ENCODE measurements at places on chromosomes 16 and 17.
A peak's percentile ranks its signal among the peaks of the same experiment; 100 is the strongest.

DNA sequence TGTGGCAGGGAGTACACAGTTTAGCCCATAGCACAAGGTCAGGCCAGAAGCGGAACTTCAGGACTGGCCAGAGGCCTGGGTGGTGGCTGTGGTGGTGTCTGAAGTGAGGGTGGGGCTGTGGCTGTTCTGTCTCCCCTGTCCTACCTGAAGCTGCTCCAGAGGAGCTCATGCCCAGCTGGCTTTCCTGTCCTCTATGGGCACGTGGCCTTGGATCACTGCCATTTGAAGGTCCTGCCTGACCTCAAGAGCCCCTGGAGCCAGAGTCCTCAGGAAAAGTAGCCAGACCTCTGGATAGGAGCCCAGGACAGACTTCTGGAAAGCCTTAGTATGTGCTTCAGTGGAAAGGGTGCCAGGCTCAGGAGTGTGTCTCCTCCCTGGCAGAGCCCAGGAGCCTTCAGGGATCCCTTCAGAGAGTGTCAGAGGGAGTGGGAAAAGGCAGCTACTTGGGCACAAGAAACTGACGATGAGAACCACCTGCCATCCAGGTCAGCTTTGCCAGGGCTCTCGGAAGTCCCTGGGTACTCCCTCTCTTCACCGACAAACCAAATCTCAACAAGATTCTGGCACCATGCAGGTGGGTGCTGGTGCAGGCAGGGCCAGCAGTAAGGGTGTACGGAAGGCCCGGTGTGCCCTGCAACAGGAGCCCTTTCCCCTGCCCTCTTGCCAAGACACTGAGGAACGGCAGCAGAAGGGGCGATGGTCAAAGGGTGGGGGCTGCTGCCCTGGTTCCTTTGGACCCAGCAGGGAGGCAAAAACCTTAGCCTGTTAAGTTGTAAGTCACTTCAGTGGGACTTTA is 153.7 kb downstream of the NTN1 start:
- no peak for DNase-seq

DNA sequence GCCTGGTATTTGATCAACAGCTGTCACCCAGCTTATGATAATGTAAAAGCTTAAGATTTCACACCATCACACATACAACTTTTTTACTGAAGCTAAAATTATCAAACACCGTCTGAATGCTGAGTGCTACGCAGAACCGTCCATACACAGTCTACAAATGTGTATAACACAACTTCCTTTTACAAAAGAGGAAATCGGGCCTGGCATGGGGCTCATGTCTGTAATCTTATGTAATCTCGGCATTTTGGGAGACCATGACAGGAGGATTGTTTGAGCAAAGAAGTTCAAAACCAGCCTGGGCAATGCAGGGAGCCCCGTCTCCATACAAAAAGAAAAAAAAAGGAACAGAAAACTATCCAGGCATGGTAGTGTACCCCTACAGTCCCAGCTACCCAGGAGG is 19.6 kb upstream of the QRICH2 start:
- DNase-seq = no peak

GRCh38 chr16:56911771-56912571 is 20.0 kb upstream of the HERPUD1 start:
- DNase-seq = peak; percentile 73

GRCh38 chr17:58327363-58328194 is 1.0 kb downstream of the TSPOAP1 start:
- no peak for DNase-seq

DNA sequence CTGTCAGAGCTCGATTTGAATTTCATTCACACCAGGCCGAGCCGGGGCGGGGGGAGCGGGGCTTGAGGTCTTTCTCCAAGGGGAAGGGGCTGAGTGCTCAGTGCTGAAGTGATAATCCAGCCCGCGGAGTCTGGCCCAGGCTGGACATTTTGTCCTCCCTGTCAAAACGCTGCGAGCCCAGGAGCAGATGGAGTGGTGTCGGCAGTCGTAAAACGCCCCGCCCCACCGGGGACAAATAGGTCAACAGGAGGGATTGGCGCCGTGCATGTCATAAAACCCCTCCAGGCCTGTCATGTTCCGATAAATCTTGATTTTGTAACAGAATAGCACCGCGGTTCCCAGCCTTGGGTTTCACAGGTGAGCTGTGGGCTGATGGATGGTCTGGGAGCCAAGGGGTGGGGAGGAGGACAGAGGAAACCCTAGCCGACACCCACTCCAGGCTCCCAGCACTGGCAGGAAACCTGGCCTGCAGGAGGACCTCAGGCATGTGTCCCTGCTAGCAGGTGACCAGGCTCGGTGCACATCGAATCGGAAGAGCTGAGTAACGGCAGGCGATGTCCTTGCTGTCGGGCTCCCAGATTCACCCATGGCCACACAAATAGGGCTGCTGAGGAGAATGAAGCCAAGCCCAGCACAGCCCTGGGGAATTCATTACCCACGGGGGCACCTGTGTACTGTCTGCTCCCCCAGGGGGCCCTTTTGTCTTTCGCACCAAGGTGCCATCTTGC is 341.4 kb downstream of the FOXL1 start:
- DNase-seq = no peak

- DNase-seq = no peak
Observed at GRCh38 chr17:76356803-76357456, 3.2 kb upstream of the PRPSAP1 start.

GRCh38 chr17:688100-688989 is 26.3 kb downstream of the VPS53 start:
- DNase-seq = no peak

GRCh38 chr17:80361495-80362220 is 53.3 kb upstream of the ENDOV start:
- DNase-seq = no peak

DNA sequence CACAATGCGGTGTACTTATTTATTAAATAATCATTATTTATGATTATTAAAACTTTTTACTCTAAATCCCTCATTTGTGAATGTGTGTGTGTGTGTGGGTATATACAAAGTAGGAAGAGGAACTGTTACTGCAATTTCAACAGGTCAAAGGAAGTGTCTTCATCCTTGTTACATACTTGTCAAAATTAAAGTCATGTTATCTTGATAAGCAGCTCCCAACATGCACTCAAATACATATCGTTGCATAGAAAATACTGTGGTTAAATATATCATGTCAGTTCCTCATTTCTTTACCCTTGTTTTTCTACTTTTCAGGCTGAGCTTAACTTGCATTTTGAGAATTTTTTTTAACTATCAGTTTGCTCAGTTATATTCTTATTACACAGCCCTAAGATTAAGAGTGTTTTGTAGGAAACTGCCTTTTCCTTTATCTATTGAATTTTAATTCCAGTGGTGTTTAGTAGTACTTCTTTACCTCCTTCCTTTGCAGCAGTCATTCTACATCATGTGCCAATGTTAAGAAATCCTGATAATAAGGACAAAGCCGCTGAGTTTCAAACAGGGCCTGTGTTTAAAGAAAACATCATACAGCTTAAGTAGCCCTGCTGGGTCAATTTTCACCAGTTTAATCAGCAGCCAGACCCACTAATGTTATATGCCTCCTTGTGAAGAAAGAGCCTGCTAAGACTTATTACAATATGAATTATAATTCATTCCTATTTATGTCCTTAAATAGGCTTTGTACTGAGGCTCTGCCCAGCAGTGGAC is 7.2 kb downstream of the EFCAB5 start:
- no peak for DNase-seq

GRCh38 chr17:3474212-3474611 is 1.6 kb upstream of the ASPA start:
- no peak for DNase-seq

GRCh38 chr16:1299012-1299867 is 10.2 kb upstream of the UBE2I start:
- DNase-seq = no peak

- DNase-seq = peak; percentile 81
Observed at GRCh38 chr16:57479205-57479975, 6.9 kb downstream of the DOK4 start.

- no peak for DNase-seq
Observed at GRCh38 chr16:20136446-20136968, 62.8 kb upstream of the GPR139 start.

DNA sequence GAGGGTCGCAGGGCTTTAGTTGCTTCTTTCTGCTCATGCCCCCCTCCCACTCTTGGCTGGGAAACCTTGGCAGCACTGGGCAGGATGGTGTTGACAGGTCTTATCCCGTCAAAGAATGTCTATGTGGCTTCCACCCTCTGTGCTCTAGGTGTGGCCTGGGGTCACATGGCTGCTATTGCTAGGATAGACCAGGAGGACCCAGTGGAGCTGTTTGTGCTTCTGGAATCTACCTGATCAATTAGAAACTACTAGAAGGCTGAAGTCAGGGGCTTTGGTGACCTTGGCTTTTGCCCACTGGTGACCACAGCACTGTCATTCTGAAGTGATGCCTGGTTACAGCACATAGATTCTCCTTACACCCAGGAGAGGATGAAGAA is 105.8 kb downstream of the CMIP start:
- peak; percentile 36 for DNase-seq

DNA sequence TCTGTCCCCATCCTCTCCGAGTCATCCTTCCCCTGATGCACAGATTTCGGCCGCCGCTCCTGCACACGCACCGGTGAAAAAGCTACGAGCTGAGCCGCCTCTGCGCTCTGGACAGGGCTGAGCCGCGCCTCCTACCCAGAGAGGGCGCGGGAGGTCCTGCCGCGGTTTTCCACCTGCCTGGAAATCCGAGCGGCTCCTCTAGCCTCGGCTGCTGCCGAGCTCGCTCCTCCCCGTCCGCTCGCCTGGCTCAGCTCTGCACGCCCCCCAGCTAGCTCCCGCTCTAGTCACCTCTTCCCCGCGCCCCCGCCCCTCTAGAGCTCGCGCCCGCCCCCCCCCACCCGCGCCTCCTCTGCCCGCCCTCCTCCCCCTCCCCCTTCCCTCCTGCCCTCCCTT is 198 bp upstream of the SHISA9 start:
- no peak for DNase-seq

GRCh38 chr16:13264749-13265552 is 363.6 kb downstream of the SHISA9 start:
- DNase-seq = no peak

DNA sequence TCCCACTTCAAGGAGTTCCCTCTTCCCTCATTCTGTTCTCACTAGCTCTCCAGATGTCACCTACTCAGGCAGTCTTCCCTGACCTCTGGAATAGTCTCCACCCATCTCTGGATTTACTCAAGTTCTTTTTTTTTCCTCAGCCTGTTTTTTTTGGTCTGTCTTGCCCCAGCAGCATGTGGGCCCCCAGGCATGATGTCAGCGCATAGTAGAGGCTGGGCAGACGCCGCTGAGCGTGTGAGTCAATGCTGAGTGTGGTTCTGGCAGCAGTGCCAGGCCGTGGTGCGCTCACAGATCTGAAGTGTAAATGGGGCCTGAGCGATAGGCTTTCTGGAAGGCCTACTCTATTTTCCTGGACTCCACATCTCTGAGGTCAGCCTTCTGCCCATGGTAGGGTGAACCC is 2.7 kb upstream of the KCNJ18 start:
- DNase-seq = peak; percentile 81

GRCh38 chr17:16991349-16992009 is 19.6 kb upstream of the TNFRSF13B start:
- DNase-seq = peak; percentile 89

DNA sequence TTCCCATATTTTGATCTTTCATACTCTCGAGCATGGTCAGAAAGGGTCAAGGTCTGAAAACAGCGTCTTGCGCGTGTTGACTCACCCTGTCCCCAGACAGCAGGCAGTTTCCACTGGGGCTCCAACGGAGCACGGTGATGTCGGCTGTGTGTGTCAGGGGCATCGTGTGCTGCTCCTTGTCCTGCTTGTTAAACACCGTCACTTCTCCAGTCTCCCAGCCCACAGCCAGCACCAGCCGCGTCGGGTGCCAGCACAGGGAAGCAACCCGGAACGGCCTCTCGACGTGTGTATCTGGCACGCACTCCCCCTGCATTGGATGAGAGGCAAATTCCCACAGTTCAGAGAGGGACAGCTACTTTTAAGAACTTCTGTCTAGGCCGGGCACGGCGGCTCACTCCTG is 9.6 kb downstream of the IFT140 start:
- no peak for DNase-seq

GRCh38 chr16:55811811-55812210 is 21.1 kb downstream of the CES1 start:
- DNase-seq = no peak

- no peak for DNase-seq
Observed at GRCh38 chr16:84065536-84066132, 23.0 kb upstream of the SLC38A8 start.

GRCh38 chr16:86899757-86900156 is 321.4 kb downstream of the FOXL1 start:
- no peak for DNase-seq

GRCh38 chr17:79064026-79064425 is 10.6 kb upstream of the ENGASE start:
- peak; percentile 38 for DNase-seq

DNA sequence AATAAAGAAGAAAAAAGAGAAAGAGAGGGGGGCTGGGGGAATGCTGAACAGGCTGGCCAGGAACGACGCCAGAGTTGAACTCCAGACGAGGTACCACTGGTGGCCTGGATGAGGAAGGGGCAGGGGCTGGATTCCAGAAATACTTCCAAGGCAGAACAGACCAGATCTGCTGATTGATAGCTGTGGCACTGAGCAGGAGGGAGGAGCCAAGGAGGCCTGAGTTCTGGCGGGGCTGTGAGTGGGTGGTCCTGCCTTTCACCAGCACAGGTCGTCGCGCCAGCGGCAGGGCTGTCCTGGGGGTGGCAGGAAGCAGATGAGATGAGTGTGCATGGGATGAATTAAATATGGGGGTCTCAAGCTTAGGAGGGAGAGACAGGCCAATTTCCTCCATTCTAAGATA is 5.5 kb downstream of the CCDC42 start:
- DNase-seq = no peak

GRCh38 chr16:52548261-52549010 is 1.5 kb upstream of the TOX3 start:
- no peak for DNase-seq

- DNase-seq = peak; percentile 90
Observed at GRCh38 chr17:62652251-62653001, 25.0 kb downstream of the MRC2 start.

DNA sequence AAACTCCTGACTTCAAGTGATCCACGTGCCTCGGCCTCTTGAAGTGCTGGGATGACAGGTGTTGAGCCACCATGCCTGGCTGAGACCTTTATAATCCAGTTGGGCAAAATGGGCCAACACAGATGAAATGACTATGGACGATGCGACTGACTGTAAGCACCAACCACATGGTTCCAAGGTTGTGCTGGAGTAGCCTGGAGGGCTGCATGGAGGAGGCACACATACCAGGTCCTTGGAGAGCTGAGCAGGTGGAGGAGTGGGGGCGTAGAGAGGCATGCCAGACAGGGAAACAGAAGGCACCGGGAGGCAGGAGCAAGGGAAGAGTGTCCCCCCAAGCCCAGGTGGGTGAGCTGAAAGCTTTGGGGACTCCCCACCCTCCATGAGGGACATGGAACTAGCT is 85.2 kb downstream of the ABR start:
- DNase-seq = no peak

GRCh38 chr16:88773812-88774291 is 11.2 kb downstream of the PIEZO1 start:
- peak; percentile 70 for DNase-seq

GRCh38 chr17:77254951-77255825 is 114.4 kb downstream of the SEC14L1 start:
- DNase-seq = peak; percentile 79
